Activated CD8-positive, alpha-beta memory T cell treated with anti-CD3 and anti-CD28 coated beads, Interleukin-2, amount 50 U/mL, for 48 hours (primary cell): ENCODE measurements at places on chromosomes 2 and 18.

- DNase-seq = no peak
These were observed 103.5 kb upstream of the ASB18 start for GRCh38 chr2:236367506-236368289.

GRCh38 chr18:49768051-49768391 is 45.3 kb downstream of the ACAA2 start:
- DNase-seq = no peak

DNA sequence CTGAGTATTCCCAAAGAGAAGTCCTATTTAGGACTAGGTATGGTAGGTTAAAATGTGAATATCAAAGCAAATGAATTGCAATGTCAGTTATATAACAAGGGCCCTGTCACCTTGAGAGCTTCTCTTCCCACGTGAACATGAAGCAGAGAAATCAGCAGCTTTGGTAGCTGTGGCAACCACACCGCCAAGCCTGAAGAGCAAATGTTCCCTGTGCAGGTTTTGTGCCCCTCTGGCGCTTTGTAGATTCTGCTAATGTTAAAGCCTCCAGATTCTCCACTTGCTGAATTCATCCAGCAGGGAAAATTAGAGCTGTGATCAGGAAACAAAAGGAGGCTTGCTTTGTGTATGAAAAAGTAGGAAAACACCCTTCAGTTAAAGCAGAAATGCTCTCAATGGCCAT is 322.6 kb downstream of the RBM43 start:
- no peak for DNase-seq

- DNase-seq = no peak
These were observed 74.1 kb upstream of the GLI2 start for GRCh38 chr2:120661551-120661950.

- DNase-seq = no peak
These were observed 341.2 kb downstream of the PIK3C3 start for GRCh38 chr18:42296192-42296591.

DNA sequence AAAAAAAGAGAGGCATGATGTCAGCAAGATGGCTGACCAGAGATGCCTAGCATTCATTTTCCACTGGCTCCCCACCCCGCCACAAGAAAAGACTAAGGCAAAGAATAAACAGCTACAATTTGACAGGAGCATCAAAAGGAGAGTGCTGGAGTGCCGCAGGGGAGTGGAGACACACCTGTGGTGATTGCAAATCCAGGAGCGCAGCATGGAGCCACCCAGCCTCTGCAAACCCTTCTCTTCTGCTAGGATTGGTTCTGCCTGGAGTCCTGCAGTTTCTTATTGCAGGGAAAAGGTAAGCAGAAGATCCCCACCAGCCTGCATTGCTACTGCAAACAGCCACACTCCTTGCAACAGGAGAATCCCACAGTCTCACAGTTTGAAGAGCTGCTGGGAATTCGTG is 26.1 kb downstream of the BOLL start:
- no peak for DNase-seq

DNA sequence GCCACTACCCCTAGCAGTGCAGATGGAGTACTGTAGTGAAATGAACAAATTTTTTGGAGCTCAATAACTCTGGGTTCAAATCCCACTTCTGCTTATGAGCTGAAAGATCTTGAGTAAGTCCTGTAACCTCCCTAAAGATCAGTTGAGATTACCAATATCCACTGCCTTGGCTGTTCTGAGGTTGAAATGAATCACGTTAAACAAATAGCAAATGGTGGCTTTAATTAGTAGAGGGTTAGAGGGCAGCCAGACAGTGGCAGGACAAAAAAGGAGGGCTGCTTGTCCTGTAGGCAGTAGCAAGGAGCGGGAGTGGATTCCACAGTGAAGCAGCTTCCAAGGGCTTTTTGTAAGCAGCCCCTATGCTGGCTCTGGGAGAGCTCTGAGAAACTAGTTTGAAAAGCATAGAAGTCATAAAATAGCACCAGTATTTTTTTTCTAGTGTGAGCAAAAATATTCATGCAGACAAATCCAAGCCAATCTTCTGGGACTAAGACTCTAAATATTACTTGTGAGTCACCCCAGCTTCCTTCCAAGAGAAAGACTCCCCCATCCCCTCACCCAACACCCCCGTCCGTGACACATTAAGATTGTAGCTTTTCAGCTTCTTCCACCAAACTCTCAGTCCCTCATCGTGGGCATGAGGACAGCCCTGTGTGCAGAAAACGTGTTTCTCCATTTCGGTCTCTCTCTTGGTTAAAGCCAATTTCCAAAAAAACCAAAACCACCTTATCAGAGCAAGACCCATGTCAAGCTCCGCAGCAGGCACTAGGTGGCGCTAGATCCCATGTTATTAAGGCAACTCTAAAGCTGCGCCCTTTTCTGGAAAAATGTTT is 123.5 kb upstream of the LGALSL start:
- DNase-seq = peak; percentile 89

- DNase-seq = no peak
These were observed 219.7 kb downstream of the GULP1 start for GRCh38 chr2:188511346-188511745.

- no peak for DNase-seq
These were observed 58.4 kb downstream of the GYPC start for GRCh38 chr2:126714191-126714965.

DNA sequence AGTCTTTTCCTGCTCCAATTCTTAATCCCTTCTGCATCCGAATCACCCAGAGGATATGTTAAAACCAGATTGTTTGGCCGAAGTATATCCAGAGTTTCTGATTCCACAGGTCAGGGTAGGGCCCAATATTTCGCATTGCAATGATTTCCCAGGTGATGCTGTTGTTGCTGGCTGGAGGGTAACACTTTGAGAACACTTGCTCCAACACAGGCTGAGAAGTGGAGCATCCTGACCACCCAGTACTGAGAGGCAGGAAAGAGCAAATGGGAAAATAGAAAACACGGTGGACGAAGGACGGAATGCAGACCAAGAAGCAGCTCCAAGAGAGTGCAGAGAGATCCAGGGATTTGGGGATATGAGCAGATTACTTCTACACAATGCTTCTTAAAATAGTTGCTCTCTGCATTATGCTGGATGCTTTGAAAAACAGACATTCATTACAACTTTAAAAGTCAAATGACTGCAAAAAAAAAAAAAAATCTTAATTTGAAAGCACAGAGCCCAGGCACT is 362.2 kb upstream of the SLC14A2 start:
- DNase-seq = no peak

DNA sequence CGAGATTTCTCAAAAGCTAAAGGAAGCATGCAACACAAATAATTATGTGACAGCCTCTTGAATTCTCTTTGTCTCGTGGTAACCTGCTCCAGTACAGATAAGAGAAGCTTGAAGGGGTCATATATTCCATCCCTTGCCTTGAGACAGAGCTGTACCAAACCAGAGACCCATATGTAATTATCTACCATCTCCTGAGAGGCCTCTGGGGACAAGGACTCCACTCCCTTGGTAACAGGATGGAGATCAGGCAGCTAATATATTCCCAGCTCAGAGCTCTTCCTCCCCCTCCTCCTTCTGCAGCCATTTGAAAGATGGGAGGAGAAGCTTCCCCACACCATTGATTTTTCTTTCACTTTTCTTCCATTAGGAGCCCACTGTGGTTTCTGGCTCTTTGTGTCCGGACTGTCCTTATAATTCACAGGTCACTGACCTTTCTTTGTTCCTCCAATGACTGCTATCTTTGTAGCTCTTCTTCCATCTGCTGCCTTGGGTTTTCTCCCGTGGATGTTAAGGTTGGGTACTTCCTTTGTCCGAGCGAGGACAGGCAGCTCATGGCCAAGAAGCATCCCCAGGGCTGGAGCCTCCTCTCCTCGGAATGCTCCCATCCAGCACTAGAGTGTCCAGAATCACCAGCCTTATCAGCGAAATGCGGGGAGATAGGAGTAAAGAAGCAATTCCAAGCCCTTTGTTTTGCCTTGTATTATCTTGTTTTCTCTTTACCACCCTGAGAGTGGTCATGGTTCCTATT is 72.6 kb upstream of the STPG4 start:
- DNase-seq = no peak

GRCh38 chr2:225662101-225662500 is 262.6 kb downstream of the NYAP2 start:
- DNase-seq = no peak

- no peak for DNase-seq
These were observed 17.3 kb upstream of the KLHL23 start for GRCh38 chr2:169716238-169716886.
